ENCODE measurements at places on chromosomes 3 and 15.

DNA sequence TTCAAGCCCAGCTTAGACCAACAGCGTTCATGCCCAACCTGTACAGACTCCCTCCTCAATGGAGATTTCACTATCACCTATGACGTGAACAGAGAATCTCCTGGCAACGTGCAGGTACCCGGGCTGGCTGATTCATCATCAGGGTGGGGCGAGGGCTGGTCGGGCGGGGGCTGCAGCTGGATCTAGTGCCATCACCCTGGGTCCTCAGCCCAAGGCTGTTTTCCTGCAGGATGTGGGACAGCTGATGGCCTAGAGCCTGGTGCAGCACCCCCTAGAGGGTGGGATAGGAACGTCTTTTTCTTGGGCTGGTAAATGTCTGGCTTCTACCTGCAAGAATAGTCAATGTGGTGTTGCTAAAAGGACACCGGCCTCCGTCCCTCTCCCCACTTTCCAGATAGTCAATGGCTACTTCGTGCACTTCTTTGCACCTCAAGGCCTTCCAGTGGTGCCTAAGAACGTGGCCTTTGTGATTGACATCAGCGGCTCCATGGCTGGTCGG is 4.4 kb downstream of the ITIH3 start:
- DNase-seq: no peak

- no peak for DNase-seq
Observed at GRCh38 chr3:112617285-112617684, 23.7 kb downstream of the CCDC80 start.

GRCh38 chr3:41362638-41363559 is 163.6 kb downstream of the CTNNB1 start:
- no peak for DNase-seq

GRCh38 chr3:194961149-194961548 is 275.5 kb downstream of the FAM43A start:
- DNase-seq: no peak

GRCh38 chr15:38102972-38103371 is 149.7 kb upstream of the SPRED1 start:
- no peak for DNase-seq

DNA sequence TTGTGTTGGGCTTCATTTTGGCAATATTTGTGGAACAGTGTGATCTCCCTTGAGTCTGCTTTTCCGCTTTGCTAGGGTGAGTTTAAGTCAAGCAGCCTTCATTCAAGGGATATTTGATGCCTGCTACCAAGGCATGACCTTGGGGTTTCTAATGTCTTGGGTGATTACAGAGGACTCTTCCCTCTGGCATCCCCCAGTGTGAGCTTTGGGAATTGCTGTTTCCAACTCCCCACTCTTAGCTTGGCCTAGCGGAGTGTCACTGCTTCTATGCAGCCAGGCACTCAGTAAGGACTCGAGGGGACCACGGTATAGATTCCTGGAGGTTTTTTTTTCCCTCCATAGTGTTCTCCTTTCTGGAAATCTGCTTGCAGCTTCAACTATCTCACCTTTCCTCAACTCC is 21.1 kb downstream of the GCNT3 start:
- DNase-seq: no peak

GRCh38 chr3:42742688-42743087 is 30.4 kb downstream of the CCDC13 start:
- DNase-seq: no peak

- DNase-seq: no peak
Observed at GRCh38 chr15:63408524-63408923, 26.9 kb upstream of the CA12 start.

DNA sequence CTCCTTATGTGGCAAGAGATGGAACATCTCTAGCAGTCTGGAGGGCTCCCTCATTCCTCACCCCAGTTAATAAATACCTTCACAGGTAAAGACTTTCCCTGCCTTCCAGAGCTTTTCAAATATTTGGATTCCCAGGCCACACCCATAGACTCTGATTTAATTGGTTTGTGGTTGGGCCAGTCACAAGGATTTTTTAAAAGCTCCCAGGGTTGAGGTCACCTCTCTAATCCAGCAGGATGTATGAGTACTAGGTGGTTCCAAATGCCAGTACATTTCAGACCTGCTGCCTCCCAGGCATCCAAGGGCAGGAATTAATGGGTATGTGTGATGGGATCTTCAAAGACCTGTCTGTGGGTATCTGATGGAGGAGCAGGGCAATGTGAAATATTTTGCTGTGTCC is 312.8 kb downstream of the CLSTN2 start:
- DNase-seq: no peak

DNA sequence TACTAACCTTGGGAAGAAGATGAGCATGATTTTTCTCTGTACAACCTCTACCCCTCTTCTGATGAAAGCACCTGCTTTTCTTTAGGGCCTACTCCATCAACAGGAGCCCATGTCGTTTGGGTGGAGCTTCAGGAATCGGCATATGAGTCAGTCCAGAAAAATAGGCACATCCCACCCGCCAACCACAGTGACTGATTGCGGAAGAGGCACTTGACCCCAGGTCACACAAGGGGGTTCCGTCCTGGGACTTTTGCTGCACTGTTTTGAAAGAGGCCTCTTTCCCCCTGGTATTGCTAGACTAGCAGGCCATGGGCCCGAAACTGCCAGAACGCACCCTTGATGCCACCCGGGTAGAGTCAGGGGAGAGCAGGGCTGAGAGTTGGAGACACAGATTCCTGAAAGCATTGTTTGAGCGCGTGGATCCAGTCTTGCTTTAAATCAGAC is 19.3 kb upstream of the NRROS start:
- no peak for DNase-seq

DNA sequence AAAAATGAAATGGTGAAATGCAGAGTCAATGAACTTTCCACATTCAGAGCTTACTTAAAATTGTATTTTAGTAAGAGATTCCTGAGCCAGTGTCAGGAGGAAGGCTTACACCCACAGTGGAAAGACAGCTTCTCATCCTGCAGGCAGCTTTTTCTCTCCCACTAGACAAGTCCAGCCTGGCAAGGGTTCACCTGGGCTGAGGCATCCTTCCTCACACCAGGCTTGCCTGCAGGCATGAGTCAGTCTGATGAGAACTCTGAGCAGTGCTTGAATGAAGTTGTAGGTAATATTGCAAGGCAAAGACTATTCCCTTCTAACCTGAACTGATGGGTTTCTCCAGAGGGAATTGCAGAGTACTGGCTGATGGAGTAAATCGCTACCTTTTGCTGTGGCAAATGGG is 3.1 kb downstream of the CCR4 start:
- no peak for DNase-seq

- DNase-seq: no peak
Observed at GRCh38 chr3:95334461-95334860, 1271.6 kb downstream of the NSUN3 start.

DNA sequence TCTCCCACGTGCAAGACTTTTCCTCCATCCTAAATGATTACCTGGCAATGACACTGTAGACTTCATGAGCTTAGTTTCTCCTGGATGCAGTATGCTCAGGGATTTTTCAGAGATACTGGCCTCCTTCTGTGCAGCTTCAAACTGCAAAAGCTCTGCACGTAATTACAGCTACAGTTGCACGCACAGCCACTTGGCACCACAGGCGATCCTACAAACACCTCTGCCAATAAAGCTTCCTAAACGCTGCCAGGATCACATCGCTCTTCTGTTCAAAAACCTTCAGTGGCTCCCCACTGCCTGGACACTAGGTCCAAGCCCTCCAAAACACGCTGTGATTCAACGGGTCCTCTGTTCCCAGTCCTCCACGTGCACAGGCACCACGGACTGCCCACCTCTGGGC is 49.5 kb downstream of the NUP210 start:
- no peak for DNase-seq

DNA sequence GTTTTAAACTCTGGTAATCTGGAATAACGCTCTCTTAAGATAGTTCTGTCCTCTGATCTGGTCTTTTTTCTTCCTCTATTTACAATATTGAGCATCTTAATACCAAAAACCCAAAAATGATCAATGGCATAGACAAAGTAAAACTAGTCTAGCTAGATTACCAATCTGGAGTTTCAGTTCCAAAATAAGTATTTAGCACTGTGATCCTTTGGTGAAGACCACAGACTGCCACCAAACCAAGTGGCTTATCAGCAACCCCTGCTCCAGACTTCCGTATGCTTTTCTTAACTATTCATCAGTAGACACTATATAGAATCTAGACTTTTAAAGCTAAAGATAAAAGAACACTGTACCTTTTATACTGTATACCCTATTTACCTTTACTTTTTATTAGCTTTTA is 35.5 kb upstream of the MAN2C1 start:
- no peak for DNase-seq

DNA sequence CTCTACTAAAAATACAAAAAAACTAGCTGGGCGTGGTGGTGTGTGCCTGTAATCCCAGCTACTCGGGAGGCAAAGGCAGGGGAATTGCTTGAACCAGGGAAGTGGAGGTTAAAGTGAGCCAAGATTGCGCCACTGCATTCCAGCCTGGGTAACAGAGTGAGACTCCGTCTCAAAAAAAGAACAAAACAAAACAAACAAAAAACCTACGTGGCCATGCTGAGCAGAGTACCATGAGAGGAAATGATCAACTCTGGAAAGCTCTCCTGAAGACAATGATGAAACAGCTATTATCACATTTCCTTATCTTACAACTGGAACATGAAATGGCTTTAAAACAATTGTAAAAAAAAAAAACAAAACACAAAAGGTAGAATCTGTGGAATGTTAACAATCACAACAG is 75.2 kb downstream of the CHSY1 start:
- DNase-seq: no peak

DNA sequence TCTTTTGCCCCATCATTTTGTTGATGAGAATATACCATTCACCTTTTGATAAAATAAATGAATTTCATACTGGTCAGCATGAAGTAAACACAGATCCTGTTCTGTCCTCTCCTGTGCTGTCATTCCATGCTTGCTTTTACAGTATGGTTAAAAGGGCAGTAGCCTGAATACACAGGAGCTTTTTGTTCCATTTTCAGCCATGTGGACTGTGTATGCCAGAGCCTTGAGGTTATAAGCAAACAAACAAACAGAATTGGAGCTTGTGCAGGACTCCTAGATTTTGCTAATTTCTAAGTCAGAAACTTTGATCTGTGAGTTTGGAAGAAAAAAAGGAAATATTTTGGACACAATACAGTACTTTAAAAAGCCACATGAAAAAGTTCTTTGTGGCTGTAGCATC is 91.9 kb downstream of the LRRC28 start:
- no peak for DNase-seq

DNA sequence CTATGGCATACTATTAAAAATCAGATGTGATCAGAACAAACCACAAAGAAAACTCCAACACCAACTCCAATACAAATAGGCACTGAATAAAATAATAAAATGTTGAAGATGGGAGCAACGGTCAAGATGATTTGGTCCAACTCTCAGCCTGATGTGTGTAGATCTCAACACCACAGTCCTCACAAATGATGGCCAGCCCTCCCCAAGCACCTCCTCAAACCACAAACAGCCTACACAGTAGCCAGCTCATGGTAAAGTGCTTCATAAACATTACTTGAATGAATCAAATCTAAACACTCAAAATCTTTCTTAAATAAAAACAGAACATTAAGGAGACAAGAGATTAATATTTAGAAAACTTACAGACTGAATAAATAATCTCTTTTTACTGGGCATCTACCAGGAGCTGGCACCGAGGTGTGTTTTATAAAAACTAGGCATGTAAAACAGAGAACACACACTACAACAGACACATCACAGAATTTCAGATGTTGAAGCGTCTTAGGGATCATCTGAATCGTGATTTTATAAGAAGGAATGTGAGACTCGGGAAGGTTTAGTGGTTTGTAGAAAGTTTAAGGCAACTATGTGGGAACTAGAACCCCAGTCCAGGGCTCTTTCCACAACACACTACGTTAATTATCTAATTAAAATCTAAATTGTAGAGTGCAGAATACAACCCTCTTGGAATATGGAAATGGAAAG is 102.4 kb downstream of the MYLK start:
- DNase-seq: no peak

GRCh38 chr15:52019394-52020220 is 588 bp downstream of the MAPK6 start:
- DNase-seq: peak; percentile 55

DNA sequence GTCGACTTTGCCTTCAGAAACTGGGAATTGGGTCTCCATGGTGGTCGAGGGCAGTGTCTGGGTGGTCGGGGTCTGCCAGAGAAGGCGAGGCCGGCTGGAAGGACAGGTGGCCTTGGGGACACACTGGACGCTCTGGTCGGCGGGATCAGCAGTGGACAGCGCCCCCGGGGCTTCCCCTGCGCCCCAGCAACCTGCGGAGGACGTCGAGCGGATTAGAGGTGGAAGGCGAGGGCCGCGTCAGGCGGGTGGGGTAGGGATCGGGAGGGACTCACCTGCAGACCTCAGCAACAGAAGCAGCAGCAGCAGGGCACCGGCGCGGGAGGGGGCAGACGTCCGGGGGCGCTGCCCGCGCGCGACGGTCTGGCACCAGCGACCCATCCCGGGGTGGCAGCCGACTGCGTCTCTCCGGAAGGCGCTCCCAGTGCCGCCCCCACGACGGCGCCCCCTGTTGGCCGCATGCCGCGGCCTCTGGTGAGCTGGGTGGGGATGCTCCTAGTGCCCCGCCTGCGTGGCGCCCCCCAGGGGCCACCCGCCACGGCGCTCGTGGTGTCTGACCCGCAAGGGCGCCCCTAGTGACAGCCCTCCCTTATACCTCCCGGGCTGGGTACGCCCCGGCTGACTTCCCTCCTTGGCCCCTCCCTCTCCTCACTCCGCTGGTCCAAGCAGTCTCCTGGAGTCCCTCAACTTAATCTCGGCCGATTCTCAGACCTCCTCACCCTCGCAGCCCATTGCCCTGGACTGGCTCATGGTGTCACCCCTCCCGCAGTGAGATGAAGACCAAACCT is at the start of gene PRSS50:
Gene PRSS50, minus strand, starts transcription at position 423 of the 785 bp plus-strand sequence. Its CDS starts 45 bp downstream, at position 378.
- no peak for DNase-seq

DNA sequence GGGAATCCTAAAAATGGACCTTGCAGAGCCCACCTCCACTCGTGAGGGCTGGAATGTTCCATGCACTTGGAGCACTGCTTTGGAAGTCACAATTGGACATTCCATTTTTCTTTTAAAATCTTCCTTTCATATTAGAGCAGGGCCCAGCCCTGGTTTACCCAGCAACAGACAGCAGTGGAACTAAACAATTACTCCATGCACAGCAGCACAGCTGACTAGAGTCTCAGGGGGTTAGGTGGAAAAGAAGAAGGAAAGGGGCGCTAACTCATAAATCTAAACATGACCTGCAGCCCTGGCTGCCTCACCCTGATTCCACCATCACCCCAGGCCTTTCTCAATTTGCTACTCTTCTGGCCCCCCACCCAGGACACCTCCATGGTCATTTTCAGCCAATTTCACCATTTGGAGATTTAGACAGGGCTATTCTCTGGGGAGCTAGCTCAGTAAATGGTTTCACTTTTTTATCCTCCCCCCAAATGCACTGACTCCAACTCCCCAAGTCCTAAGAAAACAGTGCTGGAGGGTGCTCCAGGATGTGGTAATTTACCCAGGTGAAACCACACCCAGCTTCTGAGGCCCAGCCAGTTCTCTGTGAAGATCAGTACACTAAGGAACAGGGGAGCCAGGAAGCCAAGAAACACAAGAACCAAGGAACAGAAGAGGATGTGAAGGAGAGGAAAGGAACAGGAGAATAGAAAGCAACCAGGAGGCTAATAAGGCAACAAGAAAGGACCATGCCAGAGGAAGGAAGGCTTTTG is 1.6 kb upstream of the LRRC31 start:
- no peak for DNase-seq
